Stimulated activated CD4-positive, alpha-beta T cell treated with anti-CD3 and anti-CD28 coated beads, Interleukin-12 subunit alpha, Interleukin-12 subunit beta, amount 100 ng/mL, for 4 hours (primary cell): ENCODE measurements at places on chromosomes 7 and 10.
A peak's percentile ranks its signal among the peaks of the same experiment; 100 is the strongest.

- no peak for DNase-seq
Measured at GRCh38 chr10:95363303-95363912, 72.6 kb upstream of the PDLIM1 start.

GRCh38 chr10:68732651-68733050, 11.6 kb downstream of the CCAR1 start:
- no peak for DNase-seq

- DNase-seq: no peak
Measured at GRCh38 chr7:142668495-142668894, 80.8 kb upstream of the PRSS1 start.

- DNase-seq: peak; percentile 20
Measured at GRCh38 chr7:4792537-4793126, 17.2 kb downstream of the AP5Z1 start.

DNA sequence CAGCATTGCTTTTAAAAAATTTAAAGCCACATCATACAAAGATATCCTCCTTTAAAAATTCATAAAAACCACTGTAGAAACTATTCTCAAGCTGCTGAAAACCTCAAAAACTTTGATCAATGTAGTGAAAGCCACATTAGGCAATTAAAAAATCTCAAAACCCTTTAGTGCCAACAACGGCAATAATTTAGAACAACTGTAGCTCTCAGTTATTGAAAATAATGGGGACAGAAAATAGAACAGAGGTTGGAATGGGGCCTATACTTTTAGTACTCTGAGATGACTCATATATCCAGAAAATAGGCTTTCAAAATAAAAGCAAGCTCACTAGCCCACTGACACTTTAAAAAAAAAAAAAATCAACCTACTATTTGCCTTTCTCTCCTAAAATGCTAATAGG, 87.5 kb downstream of the GSAP start:
- no peak for DNase-seq

DNA sequence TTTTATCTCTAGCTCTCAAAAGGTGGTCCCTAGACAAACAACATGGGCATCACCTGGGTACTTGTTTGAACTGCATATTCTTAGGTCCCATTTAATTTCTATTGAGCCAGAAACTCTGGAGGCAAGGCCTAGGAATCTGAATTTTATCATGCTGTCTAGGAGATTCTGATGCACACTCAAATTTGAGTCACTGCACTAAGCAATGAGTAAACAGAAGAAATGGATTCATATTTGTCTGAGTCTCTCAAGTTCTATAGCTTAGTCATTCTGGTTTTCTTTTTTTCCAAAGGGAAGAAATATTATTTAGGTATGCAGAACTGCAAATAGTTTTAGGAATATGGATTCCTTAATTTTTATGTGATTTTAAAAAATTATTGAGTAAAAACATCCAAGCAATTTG, 185.5 kb downstream of the SEMA3A start:
- no peak for DNase-seq
